ENCODE measurements at places on chromosomes 11 and 22. TPM values are rescaled to one million over a fixed set of nuclear protein-coding genes. Genes with fewer than 3 reads are reported as not detected.

Gene POLD3
- total RNA-seq = 11.9 TPM

Gene SCN2B
- 0.07 TPM for total RNA-seq

Gene OR4A16
- not detected for total RNA-seq

Gene MTMR2
- total RNA-seq = 33.9 TPM

Gene NOX4
- 11.2 TPM for total RNA-seq

Gene SLC43A3
- total RNA-seq = 108 TPM

Gene KRTAP5-2
- not detected for total RNA-seq

Gene ATP5MG
- 52.6 TPM for total RNA-seq

Gene ARHGEF12
- 52.1 TPM for total RNA-seq

Gene TREH
- total RNA-seq = not detected

Gene SAA1
- 5.8 TPM for total RNA-seq

Gene TNNI2
- total RNA-seq = not detected

Gene NECTIN1
- total RNA-seq = 15.0 TPM

Gene DDX25
- total RNA-seq = 1.2 TPM

Measured in kidney epithelial cell (primary cell).